Activated CD4-positive, alpha-beta T cell treated with anti-CD3 and anti-CD28 coated beads for 36 hours (primary cell): ENCODE measurements at places on chromosomes 13 and 19.

DNA sequence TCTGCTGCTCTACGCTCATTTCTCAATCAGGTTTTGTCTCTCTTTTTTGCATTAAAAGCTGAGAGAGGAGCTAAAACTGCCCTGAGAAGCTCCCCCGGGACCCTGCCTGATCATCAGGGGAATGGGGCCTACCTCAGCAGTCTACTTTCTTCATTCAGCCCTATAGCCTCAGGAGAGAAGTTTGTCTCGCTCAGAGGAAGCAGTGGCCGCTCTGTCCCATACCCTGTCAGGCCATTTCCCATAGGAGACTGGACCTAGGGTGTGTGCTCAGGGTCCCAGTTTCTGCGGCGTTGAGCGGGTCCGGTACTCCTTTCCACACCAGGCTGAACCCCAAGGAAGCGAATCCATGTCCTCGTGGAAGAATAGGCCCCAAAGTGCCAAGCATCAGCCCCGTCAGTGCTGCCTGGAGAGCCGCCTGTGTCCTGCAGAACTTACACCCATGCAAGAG, 21.7 kb downstream of the UBE2L5 start:
- DNase-seq = no peak

- peak; percentile 77 for DNase-seq
Observed at GRCh38 chr13:46149272-46150133, 32.5 kb downstream of the LCP1 start.

DNA sequence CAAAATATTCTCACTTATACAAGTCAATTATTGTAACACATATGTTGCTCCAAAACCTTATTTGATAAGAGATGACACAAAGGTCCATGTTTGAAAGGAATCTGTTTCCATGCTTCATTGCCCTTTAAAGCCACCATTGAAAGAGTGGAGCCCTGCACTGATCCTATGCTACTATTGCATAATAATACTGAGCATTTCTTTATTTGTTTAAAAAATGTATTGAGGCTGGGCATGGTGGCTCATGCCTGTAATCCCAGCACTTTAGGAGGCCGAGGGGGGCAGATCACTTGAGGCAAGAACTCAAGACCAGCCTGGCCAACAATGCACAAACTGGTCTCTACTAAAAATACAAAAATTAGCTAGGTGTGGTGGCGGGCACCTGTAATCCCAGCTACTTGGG, 178.8 kb upstream of the STARD13 start:
- no peak for DNase-seq

DNA sequence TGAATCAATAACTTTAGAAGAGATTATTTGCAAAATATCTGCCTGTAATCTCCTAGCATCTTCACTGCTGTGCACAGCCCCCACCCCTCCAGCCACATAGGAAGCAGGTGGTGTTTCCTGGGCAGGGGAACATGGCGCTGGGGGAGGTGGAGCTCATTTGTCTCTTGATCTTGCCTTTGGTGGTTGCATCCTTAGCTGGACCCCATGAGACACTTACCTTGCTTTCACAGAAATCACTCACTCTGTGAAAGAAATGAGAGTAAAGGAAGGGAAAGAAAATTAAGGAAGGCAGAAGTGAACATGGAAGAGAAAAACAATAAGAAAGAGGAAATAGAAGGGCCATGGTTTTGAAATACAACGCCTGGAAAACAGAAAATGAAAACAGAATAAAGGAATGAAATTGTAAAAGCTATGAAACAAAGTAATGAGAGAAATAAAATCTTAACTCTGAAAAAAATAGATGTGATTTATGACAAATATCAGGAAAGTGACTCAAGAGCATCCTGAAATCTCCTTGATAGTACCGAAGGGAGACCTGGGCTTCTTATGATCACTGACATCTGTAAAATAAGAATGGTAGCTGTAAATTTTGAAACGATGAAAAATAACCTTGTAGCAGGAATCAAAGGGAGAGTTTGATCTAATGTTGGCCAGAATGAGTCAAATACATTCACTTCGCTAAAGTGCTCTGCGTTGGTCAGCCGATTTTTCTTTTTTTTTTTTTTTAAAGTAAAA, 17.2 kb upstream of the RNASEH2B start:
- DNase-seq = peak; percentile 51

- DNase-seq = no peak
Observed at GRCh38 chr13:82688400-82688994, 1193.8 kb downstream of the SLITRK1 start.

DNA sequence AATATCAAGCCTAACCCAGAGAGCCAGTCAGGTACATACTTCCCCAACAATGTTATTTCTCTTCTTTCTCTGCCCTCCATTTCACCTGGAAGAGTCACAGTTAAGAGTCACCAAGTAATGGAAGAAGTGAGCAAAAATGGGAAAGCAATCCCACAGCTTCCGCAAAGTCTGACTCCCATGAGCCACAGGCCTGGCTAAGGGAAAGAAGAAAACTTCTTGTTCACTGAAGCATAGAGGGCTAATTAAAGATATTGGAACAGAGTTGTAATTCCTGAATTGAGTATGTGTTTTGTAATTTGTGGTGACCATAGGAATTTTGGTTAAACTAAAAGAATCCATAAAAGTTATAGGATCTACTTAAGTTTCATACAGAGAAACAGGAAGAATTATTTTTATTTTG, 830.9 kb upstream of the PCDH20 start:
- no peak for DNase-seq

GRCh38 chr13:107883561-107884175, 331.7 kb downstream of the LIG4 start:
- DNase-seq = no peak

GRCh38 chr13:79070343-79070974, 335.6 kb downstream of the RBM26 start:
- DNase-seq = no peak

- no peak for DNase-seq
Observed at GRCh38 chr13:111905609-111905945, 161.4 kb upstream of the SOX1 start.

DNA sequence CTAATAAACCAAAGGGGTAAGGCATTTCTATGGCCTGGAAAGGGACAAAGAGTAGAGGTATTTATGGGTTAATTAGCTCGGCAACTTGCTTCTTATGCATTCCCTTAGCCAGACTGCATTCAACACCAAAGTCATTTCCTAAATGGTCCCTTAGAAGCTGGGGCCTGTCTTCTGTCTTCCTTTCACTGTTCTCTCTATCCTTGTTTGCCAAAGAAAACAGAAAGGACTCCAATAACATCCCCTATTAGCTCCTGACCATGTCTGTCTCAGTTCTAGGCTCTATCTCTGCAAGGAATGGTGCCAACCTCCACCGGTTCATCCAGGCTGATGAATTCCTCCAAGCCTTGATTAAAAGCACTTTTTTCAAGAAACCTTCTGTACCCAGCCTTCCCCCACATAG, 123.5 kb downstream of the KCTD12 start:
- no peak for DNase-seq

DNA sequence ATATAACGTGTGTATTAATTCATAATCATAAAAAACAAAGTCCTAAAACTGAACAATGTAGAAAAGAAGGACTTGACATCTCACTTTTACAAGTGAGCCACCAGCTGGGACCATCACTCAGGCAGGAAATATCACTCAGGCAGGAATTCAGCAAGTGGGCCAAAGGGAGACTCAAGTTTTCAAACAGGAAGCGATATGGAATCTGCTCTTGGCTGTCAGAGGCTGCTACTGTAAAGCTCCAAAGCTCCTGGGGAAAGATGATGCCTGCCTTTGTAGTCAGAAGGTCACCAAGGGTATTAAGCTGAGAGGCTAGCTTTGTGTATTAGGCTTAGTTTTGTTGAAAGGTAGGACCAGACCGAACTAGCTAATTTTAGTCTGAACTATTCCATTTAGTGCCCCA, 5.5 kb upstream of the AKAP11 start:
- DNase-seq = no peak

DNA sequence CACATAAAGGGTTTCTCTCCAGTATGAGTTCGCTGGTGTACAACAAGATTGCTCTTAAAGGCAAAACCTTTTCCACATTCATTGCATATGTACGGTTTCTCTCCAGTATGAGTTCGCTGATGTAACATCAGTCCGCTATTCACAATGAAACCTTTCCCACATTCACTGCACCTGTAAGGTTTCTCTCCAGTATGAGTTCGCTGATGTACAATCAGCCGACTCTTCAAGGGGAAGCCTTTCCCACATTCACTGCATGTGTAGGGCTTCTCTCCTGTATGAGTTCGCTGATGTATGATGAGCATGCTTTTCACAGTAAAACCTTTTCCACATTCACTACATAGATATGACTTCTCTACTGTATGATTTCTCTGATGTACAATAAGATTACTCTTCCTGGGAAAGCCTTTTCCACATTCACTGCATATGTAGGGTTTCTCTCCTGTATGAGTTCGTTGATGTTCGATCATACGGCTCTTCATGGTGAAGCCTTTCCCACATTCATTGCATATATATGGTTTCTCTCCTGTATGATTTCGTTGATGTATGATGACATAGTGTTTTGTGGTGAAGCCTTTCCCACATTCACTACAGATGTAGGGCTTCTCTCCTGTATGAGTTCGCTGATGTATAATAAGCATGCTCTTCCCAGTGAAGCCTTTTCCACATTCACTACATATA, 6.0 kb upstream of the ZNF614 start:
- no peak for DNase-seq
